ENCODE measurements at places on chromosomes 2 and 18.

DNA sequence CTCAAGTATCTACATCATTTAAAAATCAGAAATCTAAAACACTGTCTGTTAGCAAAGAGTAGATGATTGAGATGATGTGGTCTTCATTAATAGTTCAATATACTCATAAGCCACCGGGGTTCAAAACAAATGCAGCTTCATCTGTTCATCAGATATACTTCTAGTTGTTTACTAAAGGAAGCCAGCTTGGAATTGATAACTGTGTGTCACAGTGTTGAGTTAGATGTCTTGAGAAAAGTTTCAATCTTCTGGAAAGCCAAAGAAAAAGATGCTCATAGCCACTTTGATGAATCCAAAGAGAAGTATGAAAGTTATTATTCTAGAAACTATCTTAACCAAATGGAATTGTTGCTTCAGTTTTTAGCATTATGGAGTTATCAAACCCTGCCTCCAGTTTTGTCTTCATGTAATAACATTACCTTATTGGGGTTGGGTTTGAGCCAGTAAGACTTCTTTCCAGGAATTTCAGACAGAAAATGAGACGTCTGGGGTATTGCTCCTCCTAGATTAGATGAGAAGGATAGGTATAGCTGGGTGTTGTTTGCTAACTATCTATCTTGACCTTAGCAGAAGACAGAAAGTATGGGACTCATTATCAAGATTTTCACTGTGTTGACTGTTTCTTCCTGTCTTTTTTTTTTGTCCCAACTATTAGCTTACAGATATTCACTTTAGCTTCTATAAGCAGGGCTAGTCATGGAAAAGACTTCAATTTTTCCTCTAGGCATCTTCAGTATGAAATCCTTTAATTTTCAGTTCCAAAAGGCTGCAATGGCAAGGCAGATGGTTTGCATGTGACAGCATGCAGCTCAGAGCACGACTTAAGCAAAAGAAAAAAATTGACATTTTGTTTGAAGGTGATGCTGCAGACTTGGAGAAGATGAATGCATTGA lies 66.5 kb downstream of the LNPK start:
- DNase-seq: no peak

DNA sequence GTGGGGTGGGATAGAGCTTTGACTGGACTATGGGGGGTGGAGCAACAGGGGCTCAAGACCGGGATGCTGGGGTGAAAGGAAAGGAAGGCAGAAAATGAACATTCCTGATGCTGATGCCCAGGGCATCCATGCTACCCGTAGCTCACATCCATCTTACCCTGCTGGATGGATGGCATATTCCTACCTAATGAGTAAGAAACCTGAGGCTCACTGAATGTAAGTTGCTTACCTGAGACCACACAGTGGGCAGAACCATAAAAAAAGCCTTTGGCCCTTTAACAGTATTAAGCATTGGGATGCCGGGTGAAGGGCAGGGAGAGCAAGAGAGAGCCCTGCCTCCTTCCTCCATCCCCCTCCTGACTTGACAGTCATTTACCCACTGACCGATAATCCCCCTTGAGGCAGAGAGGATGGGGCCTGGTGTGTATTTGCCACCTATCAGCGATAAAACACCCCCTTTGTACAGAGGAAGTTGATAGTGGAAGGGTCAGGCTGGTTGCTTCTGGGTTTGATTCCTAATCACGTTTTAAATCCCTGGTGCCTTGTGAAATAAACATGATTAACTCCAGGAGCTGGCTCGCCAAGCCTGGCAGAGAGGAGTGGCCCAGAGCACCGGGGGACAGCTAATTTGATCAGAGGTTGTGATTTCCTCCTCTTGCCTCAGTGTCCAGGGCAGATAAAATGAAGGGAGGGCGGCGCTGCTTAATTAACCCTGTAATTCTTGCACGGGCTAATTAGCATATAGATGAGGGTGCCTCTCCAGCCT lies 105.9 kb upstream of the HS6ST1 start:
- DNase-seq: no peak

DNA sequence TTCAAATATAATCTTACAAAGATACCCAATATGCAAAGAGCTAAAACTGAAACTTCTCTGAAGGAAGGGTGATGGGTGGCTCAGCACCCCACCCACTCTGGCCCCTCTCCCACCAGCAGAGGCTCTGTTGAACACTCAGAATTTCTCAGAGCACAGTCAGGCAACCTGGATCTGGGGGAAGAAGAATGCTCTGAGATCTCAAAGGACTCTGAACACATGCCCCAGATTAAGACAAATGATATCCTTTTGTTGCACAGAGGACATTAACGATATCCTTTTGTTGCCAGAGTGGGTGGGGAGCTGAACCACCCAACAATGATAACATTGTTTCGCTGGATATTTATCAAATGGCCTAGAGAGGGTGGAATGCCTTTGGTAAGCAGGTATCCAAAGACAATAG lies 104.8 kb downstream of the LBH start:
- DNase-seq: no peak

DNA sequence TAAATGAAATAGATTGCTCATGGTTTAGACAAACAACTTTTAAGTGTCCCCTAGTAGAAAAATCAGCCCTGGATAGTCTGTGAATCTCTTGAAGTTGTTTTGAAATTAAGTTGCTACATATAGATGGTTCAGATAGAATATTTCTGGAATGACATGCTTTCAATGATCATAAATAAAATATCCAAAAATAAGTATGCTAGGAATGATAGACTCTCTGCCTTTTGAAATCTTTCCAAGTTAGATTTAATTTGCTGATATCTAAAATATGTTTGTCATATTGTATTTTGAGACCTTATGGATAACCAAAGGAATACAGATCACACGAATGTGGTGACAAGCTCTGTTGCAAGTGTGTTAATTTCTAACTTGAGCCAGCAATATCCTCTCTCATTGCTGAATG lies 488.7 kb downstream of the THSD7B start:
- no peak for DNase-seq

- DNase-seq: no peak
These were observed 572.7 kb downstream of the EPHA4 start for GRCh38 chr2:220999356-220999755.

DNA sequence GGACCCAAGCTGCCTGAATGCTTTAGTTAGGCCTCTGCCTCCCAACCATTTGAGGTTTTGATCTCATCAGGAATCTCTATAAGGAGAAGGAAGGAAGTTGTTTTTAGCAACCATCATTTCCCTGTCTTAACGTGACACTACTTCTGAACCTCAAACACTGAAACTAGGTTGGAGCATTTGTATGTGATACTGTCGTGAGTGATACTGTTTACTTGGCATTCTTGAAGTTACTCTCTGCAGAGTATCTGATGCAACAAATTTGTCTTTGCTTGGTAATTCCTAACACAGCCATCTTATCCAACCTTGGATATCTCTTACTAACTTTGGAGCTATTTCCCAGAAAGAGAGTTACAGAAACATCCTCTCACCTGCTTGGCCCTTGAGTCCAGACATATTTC lies 22.1 kb downstream of the TTLL4 start:
- DNase-seq: no peak
